ENCODE measurements at places on chromosomes 7 and 10.

GRCh38 chr7:39605087-39605486, 18.3 kb upstream of the RALA start:
- DNase-seq = no peak

- DNase-seq = no peak
Measured at GRCh38 chr7:30266686-30267085, 17.7 kb upstream of the ZNRF2 start.

GRCh38 chr7:116293139-116293538, 82.8 kb downstream of the TES start:
- no peak for DNase-seq

DNA sequence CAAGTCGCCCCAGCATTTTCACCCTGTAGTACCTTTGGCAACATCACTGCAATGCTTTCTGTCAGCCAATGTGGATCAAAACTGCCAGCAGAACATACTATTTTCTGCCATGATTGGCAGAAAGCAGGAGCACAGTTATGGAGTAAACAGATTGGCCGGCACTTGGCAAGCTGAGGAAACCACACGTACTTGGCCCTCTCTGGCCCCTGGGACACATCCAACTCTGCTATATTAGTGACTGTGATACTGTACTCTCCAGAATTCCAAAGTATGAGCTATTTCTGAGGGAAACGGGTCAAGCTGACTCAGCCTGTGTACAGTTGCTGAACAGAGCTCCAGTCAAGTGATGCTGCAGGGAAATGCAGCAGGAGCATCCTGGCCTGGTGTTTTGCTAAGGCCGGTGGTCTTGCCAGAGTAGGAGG, 39.8 kb upstream of the LANCL2 start:
- DNase-seq = peak; percentile 63

DNA sequence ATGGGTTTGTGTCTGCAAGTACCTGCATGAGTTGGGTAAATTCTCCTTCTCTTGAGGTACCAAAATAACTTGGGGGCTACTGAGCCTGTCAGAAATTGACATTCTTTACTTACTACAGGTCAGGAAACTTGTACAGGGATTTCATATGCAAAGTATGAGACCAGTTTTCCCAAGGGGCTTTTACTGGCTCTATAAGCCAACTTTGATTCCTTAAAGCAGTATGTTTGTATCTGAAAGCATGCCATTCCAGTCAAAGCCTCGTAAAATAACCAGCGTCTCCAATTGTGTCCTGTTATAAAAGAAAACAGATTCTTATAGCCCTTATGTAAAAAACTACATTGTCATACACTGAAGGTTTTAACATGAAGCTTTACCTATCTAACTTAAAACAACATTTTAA, 90.2 kb downstream of the ZNF467 start:
- no peak for DNase-seq

- peak; percentile 68 for DNase-seq
Measured at GRCh38 chr10:3467052-3467951, 294.7 kb upstream of the PITRM1 start.

GRCh38 chr10:97572214-97572989, at the start of gene ANKRD2:
TSS of gene ANKRD2 (plus strand) at chr10:97572779. CDS start at chr10:97572789, 10 bp downstream.
- no peak for DNase-seq

DNA sequence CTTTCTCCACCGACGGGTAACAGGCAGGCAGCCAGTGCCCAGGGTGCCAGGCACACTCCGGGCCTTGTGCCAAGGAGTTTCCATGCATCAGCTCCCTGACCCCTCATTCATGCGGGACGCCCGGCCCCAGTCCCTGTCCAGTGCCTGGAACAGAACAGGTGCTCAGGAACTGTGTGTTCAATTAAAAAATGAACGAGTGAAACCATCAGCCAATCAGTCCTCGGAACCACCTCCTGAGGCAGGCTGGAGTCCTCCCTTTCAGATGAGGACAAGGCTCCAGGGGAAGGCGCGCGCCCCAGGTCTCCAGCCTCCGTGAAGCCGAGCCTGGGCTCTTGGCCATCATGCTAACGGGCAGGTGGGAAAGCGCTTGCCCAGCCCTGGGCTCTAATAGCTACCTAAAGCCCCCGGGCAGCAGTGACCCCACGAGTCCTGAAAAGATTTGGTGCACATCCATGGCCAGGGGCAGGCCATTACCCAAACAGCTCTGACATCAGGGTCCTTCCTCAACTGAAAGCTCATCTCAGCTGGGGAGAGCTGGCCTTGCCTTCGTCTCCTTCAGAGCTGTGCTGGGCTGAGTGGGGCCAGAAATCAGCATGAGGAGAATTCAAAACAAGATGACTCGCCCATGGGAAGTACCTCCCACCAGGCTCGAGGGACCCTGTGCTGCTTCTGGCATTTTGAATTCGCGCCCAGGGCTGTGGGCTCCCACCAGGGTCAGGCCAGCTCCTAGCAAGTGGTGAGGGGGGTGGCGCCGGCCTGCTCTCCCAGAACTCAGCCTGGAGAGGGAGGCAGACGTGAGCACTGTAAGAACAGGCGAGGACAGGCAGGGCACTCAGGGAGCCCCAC, 200.5 kb downstream of the MAD1L1 start:
- no peak for DNase-seq

- DNase-seq = no peak
Measured at GRCh38 chr10:50216894-50217293, 34.4 kb downstream of the ASAH2 start.

DNA sequence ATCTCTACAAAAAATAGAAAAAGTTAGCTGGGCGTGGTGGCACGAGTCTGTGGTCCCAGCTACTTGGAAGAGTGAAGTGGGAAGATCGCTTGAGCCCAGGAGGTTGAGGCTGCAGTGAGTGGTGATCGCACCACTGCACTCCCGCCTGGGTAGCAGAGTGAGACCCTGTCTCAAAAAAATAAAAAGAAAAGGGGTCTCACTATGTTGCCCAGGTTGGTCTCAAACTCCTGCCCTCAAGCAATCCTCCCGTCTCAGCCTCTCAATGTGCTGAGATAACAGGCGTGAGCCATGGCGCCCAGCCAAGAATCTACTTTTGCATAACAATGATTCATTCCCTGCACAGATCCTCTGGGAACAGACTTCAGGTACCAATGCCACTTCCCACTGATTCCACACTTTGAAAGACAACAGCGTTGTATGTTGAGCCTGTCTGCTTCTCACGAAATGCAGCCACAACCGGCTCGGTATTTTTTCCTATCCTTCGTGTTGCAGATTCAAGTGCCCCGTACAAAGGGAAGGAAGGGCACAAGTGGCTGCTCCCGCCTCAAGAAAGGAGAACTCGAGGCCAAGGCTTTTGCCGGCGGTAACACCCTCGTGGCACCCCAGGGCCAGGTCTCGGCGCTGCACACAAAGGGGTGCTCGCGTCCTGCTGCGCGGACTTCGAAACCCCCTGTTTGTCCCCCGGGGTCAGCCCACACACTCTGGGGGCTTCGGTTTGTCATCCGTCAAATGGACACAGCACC, 745 bp downstream of the DAGLB start:
- DNase-seq = peak; percentile 36

DNA sequence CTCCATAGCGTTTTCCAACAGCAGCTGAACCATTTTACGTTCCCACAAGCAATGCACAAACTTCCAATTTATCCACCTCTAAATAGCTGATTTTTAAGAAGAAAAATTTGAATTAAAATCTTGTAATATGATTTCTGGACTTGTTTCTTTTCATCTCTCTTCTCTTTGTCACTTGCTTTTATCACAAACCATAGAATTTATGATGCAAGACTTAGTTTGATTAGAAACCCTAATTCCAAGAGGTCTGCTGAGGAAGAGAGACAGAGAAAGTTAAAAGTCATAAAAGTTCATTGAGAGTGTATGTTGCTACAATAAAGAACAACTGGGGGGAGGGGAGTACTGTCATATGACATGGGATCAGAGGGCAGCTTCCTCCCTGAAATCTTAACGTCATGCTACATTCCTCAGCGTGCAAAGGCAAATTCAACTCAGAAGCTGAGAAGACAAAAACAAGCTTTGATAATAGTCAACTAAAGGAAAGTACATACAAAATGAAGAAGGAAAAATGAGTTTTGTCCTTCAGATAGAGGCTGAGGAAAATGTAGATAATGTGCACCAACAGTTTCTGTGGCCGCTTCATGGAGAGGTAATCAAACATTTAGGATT, 18.4 kb upstream of the CUBN start:
- no peak for DNase-seq

DNA sequence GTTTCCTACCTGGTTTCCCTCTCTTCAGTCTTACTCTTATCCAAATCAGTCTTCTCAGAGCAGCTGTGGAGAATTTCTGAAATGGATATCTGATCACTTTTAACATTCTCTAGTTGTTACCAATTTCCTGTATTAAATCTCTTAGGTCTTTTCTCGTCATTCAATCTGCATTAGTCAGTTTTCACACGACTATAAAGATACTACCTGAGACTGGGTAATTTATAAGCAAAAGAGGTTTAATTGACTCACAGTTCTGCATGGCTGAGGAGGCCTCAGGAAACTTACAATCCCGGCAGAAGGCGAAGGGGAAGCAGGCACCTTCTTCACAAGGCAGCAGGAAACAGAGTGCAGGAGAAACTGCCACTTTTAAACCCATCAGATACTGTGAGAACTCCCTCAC, 444.8 kb downstream of the GATA3 start:
- no peak for DNase-seq

DNA sequence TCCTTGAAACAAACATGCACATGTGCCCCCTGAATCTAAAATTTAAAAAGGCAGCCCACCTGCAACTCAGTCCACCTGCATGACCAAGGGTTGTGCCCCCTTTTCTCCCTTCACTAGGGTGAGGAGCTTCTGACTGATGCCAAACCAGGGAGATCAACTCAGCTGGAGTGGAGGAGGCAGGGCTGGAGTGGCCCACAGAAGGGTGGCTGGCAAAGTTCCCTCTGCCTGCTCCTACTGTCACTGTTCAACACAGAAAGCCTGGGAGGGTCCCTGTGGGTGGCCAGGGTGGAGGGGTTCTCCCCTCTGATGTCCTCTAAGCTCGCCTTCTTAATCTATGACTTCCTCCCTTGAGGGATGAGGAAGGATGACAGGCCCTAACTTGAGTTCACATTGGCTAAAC, 55.7 kb upstream of the ANTXRL start:
- no peak for DNase-seq

- DNase-seq = no peak
Measured at GRCh38 chr10:12466704-12467305, 117.5 kb downstream of the CAMK1D start.

- no peak for DNase-seq
Measured at GRCh38 chr10:48608976-48609375, 4.1 kb upstream of the ARHGAP22 start.

DNA sequence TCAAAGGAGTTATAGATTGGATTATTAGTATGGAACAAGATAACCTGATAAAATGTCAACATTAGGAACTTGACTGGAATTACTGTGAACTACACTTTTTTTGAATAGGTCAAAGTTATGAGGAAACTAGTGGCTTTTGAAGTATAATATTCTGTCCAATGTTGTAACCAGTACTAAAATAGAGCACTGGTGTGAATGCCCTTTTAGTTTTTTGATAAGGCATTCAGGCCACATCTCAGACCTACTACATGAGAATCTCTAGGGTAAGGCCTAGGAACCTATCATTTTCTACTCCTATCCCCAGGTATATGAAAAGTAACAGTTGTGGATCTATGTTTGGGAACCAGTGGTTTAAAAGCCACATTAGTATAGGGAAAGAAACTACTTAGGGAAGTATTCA, 16.4 kb downstream of the KMT2E start:
- DNase-seq = no peak

- no peak for DNase-seq
Measured at GRCh38 chr7:55591282-55591931, 19.1 kb upstream of the VOPP1 start.
